ENCODE measurements at places on chromosomes 11 and 22. TPM values are rescaled to one million over a fixed set of nuclear protein-coding genes. Genes with fewer than 3 reads are reported as not detected.

The VPS26B gene
- total RNA-seq = 38.0 TPM

DNA sequence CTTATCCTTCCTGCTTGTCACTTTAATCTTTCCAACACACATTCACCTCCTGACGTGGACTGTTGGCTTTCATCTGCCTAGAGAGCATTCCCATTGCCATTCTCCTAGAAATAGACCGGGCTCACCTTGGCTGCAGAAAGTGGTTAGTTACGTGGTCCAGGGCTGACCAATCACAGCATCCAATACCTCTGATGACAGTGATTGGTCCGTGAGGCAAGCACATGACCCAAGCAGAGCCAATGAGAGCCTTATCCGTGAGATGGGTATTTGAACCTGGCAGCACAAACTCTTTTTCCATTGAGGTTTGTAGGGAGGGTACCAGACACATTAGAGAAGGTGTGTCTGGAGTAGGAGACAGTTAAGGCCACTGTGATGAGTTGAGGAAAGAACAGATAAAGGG, 85.8 kb downstream of the MIAT start:
- DNase-seq = no peak

DNA sequence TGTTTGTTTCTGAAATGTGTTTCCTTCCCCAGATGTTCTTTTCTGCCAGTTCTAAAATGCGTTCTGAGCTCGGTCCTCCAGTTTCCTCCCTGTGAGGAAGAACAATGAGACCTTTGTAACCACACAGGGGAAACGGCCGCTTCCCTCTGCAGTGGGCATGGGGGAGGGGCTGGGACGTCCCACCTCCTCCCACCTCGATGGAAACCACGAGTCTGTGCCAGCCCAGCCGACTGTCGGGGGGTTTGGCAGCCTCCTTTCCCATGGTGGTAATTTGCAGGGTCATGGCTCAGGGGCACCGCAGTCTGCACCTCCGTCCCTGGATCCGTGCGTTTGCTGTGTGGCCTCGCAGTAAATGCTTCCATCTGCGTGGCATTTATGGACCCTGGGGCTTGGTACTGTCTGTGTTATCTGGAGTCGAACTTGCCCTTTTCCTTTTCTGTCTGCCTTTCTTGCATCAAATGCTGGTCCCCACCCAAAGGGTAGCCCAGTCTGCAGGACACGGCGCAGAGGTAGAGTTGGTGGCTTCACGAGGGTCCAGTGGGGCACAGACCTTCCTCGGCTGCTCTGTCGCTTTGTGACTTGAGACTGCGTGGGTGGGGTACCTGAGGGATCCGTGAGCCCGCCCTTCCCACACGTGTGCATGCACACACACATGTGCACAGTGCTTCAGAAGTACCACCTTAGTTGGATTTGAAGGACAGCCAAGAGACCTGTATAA, 16.1 kb downstream of the LRP5 start:
- DNase-seq = peak; percentile 80

DNA sequence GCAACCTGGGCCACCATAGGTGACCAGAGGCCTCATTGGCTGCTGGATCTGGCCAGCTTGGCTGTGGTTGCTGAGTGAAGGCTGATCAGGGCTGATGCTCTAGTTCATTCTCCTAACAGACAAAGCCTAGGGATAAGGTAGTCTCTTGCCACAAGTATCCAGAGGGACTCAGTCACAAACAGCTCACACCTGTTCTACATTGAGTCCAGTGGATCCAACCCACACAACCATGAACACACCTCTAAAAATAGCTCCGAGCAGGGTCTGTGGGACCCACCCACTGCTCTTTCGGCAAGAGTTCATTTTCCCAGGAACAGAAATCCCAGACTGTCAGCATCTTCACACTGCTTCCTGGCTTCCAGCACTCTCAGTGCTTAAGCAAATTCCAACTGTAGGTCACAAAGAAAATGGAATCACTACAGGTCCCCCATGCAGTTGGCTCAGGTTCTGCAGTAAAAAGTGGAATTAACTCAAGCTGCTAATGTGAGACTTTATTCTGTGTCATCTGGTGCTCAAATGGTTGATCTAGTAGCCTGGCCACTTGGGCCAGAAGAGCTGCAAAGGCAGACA, 67.3 kb downstream of the PPFIBP2 start:
- DNase-seq = no peak

GRCh38 chr11:6968816-6969215, 42.6 kb downstream of the ZNF215 start:
- no peak for DNase-seq

- no peak for DNase-seq
Observed at GRCh38 chr11:10856689-10857458, 979 bp downstream of the ZBED5 start.

DNA sequence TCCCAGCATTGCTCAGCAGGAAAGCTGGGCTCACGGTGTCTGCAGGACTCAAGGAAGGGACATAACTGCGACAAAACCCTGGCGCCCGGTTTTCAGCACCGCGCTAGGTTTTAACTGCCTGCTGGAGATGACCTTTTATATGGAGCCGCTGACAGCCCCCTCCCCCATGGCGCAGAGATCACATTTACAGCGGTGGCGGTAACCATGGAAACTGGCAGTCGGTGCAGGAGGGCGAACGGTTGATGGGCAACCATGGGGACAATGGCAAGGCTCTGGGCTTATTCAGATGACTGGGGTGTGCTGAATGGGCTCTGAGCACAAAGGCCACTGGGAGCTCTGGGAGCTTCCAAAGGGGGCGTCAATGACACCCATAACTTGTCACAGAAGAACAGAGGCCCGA, 37.2 kb downstream of the CELSR1 start:
- DNase-seq = no peak

- no peak for DNase-seq
Observed at GRCh38 chr11:75626889-75627529, 41.8 kb downstream of the MAP6 start.

The TSPAN32 gene
- total RNA-seq = 14.2 TPM

DNA sequence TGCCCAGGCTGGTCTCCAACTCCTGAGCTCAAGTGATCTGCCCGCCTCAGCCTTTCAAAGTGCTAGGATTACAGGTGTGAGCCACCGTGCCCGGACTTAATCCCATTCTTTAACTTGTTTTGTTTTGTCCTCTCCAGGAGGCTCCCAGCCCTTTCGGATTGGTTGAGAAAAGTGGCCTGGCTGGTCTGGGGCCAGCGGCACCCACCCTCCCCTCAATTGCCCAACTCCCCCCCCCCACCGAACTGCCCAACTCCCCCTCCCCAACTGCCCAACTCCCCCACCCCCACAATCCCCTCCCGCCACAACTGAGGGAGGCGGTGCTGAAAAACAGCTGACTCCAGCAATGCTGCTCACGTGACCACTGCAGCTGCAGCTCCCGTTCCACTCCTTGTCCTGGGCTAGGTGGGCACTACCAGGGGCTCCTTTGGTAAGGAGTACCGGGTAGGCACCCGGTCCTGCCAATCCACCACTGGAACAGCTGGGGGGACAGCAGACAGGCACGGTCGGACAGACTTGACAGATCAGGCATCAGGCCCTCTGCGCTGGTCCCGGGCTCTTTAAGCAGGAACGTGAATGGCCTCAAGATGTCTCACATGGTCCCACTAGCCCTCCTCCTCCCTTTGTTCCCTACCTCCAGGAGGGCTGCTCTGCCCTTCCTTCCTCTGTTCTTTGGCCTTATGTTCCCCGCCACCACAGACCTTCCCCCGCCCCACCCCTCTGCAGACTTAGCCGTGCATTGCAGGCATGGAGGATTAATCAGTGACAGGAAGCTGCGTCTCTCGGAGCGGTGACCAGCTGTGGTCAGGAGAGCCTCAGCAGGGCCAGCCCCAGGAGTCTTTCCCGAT, at the start of gene TCN2:
Gene TCN2, plus strand, starts transcription at position 720 of the 845 bp plus-strand sequence. CDS start 158 bp downstream, outside the sequence.
- DNase-seq = peak; percentile 79

- no peak for DNase-seq
Observed at GRCh38 chr22:34847072-34847471, 218.9 kb upstream of the ISX start.

GRCh38 chr22:22556995-22557925, 1.8 kb downstream of the PRAME start:
- no peak for DNase-seq

The CCDC89 gene
- total RNA-seq = 1.0 TPM

GRCh38 chr11:1127664-1128162, 30.0 kb upstream of the MUC5AC start:
- peak; percentile 22 for DNase-seq

DNA sequence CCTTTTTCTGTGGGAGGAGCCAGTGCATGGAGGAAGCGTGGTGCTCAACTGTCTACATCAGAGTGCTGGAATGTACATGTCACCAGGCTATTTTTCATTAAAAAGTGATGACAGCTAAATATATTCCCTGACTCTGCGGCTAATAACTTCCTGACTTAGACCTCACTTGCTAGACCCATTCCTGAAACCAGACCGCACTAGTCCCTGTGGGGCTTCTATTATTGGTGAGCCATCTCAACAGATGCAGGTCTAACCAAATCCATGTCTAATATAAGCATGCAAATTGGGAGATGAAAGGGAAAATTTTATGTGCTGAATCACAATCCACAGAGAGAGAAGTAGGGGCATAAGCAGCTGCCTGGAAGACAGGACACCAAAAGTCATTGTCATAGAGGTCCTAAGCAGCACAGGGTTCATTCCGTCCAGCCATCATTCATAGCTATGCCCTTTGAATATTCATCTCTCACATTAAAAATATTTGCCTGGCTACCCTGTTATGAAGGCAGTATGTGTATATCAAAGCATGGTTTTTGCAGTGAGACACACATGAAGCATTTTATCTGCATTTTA, 110.9 kb upstream of the BLID start:
- DNase-seq = no peak

The KRTAP5-8 gene
- total RNA-seq = not detected

DNA sequence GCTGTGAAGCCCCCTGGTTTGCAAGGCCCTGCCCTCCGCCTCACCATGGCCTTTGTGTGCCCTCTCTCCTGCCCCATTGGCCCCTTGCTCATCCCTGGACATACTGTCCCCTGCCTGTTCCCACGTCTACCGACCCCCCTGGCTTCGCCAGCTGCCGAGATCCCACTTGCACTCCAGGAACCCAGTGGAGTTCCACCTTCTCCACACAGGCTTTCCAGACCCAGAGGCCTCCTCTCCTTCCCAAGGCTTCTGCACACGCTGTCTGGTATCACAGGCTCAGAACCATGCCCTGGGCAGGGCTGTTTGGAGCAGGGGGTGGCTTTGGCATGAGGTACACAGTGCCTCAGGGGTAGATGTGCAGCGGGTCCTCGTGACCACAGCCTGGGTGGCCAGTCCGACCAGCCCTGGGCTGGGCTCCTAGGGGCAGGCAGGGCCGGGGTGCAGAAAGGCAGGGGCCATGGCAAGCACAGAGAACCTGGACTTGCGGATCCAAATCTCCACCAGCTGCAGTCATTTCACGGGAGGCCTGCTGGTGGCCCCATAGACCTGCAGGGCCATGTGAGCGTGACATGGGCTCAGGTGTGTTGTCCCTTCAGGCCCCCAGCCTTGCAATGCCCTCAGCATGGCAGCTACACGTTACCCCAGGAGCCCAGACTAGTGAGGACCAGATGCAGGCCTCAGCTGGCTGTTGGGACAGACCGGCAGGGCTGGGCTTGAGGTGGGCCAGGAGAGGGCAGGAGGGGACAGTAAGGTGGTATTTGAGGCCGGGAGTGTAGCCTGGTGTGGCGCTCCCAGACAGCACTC, 9.5 kb downstream of the GRK2 start:
- peak; percentile 13 for DNase-seq

- DNase-seq = no peak
Observed at GRCh38 chr22:44760476-44760875, 8.1 kb downstream of the ARHGAP8 start.

- no peak for DNase-seq
Observed at GRCh38 chr11:845872-846495, 3.3 kb downstream of the TSPAN4 start.

DNA sequence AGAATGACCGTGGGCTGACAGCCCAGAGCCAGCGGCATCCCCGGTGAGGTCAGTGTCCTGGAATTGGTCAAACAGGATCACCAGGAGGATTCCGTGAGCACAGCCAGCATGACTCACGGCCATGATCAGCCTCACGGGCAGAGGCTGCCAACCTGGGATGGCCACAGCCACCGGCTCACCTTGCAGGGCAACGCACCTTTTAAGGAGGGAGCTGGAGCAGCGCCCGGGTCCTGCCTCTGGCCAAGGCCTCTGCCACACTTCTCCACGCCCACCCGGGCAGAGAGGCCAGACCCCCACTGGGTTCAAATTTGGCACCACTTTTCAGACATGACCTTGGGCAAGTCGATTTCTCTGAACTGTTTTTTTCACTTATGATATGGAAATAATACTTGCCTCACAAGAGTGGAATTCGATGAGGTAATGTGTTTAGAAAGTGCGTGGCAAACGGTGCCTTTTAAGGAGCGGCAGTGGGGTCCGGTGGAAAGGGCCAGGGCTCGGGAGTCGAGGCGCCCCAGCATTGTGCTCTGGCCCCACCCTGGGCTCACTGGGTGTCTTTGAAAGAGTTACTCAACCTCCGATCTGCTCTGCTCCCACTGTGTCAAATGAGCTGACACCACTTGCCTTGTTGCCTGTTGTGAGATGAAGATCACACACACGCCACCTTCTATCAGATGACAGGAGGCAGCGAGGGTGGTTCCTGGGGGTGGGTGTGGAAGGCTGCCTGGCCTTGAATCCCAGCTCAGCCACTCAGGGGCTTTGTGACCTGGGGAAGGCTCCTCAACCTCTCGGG, 16.0 kb downstream of the TXN2 start:
- peak; percentile 83 for DNase-seq

The C22orf31 gene
- total RNA-seq = 0.46 TPM

The CCDC81 gene
- total RNA-seq = 0.29 TPM

GRCh38 chr11:10868352-10868751, 10.5 kb upstream of the ZBED5 start:
- DNase-seq = no peak

The C11orf52 gene
- 2.4 TPM for total RNA-seq

DNA sequence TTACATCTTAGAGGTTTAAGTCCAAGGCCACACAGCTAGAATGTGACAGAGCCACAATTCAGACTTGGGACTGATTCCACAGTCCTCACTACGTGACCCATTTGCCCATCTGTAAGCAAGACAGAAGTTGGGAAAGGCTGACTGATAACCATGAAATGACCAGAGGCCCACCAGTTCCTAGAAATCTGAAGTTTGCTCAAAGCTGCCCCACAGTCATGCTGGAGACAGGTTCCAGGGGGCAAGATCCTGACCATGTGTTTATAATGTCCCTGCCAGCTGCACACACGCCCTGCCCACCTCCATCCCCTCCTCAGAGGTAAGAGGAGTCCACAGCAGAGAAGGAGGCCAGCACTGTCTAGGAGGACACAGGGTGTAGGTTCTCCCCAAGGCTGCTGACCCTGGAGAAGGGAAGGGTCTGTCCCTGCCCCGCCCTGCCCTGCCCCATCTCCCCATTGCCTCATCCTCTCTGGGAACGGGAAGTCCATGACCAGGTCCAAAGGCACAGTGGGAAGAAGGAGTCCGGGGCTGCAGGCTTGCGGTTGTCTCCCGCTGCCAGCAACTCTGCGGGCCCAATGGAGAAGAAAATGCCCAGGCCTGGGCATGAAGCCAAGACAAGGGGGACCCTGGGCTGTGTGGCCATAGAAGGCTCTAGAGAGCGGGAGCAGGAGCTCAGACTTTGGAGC, 11.9 kb upstream of the OAF start:
- DNase-seq = peak; percentile 27

DNA sequence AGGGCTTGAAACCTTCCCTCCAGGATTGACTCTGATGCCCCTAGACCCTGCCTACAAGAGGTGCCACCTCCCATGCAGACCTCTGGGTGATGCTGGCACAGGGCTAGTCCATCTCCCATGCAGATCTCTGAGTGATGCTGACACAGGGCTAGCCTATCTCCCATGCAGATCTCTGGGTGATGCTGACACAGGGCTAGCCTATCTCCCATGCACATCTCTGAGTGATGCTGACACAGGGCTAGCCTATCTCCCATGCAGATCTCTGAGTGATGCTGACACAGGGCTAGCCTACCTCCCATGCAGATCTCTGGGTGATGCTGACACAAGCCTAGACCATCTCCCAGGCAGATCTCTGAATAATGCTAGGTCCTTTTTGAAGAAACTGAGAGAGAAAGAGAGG, 321.7 kb downstream of the NTM start:
- no peak for DNase-seq
